Germinal center (tissue), 1 donor: ENCODE measurements at places on chromosomes 2 and 18.

DNA sequence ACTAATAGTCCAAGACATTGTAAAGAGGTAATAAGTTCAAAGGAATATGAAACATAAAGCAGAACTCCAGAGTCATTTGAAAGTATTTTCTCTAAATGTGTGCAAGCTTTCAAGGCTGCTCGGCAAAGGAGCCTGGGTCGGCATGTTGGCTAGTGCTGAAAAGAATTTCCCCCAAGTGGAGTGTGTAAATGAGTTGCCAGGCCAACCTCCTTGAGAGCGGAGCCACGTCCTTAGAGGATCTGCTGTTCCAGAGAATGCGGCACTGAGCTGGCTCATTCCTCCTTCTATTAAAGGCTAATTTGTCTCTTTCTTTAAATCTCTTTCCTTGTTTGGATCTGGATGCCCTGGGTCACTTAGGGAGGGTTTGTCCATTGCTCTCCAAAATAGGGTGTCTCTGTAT lies 127.5 kb downstream of the RDH14 start:
- no peak for DNase-seq

DNA sequence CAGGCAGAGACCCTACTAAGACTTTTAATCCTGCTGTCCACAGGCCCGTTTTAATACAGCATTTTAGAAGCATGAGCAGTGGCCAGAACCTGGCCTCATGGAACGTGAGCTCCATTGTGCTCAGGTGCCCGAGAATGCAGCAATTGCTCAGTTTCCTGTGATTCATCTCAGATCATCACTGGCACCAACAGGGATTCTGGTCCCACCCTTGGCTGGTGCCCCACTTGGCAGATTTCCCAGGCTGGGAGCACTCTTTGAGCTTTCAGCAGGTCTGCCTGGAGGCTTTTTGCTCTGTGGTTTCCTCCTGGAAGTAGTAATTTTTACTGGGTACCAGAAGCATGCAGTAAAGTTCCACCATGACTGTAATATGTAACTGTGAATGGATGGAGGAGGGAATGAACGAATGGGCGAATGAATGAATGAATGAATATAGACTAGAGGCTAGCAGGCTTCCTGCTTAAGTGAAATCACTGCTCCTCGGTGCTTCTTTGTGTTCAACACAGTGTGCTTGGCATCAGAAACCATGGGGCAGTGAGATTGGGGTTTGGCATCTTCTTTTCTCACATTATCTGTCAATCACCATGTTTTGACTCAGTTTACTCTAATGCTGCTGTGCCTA lies 312.9 kb downstream of the PRKCE start:
- no peak for DNase-seq

DNA sequence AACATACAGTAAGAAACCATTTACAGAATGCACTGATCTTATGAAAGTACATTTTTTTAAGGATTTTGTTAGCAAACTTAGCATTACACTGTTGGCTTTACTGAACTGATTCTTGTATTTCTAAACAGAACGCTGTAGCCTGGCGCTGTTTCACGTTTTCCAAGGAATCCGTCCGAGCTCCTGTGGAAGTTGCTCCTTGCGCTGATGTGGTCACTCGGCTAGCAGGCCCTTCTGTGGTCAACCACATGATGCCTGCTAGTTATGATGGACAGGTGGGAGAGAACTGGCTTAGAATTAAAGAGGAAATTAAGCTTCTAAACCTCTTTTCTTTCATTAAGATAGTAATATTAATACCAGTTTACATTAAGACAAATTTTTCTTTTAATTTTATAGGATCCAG lies 76.8 kb downstream of the CEP192 start:
- no peak for DNase-seq

GRCh38 chr2:224426656-224427055 lies 24.7 kb upstream of the FAM124B start:
- no peak for DNase-seq

GRCh38 chr18:79987566-79987965 lies 797 bp downstream of the TXNL4A start:
- DNase-seq = no peak

DNA sequence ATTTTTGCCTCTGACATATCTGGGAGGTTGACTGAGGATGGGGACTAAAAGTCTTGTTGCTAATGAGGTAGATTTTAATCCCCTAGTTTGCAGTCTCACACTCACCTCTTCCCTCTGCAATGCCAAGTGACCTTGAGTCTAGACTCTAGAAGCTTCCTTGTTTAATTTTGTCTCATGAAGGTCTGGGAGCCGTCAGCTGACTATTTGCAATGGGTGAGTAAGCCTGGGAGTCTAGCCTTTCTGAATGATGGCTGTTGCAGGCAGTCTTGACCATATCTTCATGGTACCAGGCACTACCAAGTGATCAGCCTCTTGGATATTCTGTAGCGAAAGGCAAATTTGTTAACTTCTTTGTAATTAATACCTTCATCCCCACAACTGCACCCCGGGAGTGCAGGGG lies 61.2 kb downstream of the ARHGAP15 start:
- DNase-seq = no peak

GRCh38 chr2:159797543-159798375 lies at the start of gene CD302:
TSS of gene CD302 (minus strand) at chr2:159798208. CDS start at chr2:159798198, 10 bp downstream.
- DNase-seq = peak; percentile 67

GRCh38 chr2:60516383-60516811 lies 37.1 kb downstream of the BCL11A start:
- no peak for DNase-seq

- peak; percentile 61 for DNase-seq
Observed at GRCh38 chr2:100104718-100105677, 37.4 kb downstream of the AFF3 start.

DNA sequence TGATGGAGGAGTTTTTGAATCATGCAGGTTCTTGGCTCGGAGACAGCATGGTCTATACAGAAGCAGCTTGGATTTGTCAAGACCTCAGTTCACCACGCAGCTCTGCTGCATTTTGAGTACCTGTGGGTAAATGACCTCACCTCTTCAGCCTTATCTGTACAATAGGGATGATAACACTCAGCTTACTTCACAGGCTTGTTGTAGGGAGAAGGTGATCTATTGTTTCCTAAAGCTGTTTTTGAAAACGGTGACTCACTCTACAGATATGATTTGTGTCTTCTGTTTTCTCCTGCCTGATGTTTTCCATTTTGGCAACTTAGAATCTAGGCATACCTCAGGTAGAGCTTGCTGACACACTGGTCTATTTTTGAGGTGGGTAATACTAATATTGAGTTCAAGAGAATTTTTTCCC lies 80.3 kb downstream of the FMNL2 start:
- DNase-seq = no peak

DNA sequence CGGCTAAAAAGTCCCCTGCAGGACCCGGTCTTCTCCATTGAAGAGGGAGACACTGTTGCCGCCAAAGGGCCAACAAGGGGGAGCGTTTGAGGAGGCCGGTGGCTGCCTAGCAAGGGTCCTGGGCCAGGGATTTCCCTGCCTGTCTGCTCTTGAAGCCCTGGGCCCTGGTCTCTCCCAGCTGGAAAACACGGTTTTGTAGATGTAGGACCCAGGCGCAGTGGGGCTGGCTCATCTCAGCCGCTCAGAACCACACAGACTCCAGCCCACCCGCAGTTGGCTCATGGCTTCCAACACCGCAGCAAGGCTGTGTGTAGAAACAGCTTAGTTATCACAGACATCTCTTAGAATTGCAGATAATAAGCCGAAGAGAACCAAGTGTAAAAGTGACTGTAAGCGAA lies 57.1 kb upstream of the TWIST2 start:
- no peak for DNase-seq

- DNase-seq = no peak
Observed at GRCh38 chr2:180604077-180604476, 376.3 kb upstream of the UBE2E3 start.

DNA sequence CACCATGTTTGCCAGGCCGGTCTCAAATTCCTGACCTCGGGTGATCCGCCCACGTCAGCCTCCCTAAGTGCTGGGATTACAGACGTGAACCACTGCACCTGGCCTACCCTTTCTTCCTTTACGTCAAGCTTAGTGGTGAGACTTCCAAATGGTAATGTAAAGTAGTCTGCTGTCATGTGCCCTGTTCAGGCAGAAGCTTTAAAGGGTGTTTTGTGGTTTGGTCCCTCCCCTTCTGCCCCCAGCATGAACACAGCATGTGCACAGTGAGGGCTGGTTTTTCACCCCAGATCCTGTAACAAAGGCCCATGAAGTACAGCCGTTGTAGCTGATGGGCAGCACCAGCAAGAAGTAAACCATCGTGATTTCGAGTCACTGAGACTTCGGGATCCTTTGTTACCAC lies 2.7 kb upstream of the DTYMK start:
- DNase-seq = no peak
